Activated T-cell treated with anti-CD3 and anti-CD28 coated beads for 1 hour (primary cell): ENCODE measurements at places on chromosomes 16 and 17.

GRCh38 chr17:41907185-41907556, 11.6 kb downstream of the ACLY start:
- no peak for DNase-seq

GRCh38 chr16:57152096-57153093, 33.4 kb downstream of the PSME3IP1 start:
- DNase-seq: no peak

DNA sequence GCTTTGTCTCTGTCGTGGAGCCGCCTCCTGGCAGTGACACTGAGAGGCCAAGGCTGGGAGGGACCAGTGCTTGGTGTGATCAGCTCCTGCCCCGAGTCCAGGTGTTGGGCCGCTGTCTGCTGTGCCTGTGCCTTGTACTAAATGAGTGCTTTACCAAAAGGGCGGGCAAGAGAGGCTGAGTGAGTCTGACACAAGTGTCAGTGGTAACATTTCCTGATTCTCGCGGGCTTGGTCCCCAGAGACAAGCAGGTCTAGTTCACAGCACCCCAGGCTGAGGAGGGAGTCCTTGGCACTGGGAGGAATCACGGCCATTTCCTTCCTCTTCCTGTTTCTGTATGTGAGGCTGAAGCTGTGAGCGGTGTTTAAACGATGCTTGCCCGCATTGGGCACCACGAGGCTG, 30.2 kb downstream of the PLD6 start:
- DNase-seq: no peak

DNA sequence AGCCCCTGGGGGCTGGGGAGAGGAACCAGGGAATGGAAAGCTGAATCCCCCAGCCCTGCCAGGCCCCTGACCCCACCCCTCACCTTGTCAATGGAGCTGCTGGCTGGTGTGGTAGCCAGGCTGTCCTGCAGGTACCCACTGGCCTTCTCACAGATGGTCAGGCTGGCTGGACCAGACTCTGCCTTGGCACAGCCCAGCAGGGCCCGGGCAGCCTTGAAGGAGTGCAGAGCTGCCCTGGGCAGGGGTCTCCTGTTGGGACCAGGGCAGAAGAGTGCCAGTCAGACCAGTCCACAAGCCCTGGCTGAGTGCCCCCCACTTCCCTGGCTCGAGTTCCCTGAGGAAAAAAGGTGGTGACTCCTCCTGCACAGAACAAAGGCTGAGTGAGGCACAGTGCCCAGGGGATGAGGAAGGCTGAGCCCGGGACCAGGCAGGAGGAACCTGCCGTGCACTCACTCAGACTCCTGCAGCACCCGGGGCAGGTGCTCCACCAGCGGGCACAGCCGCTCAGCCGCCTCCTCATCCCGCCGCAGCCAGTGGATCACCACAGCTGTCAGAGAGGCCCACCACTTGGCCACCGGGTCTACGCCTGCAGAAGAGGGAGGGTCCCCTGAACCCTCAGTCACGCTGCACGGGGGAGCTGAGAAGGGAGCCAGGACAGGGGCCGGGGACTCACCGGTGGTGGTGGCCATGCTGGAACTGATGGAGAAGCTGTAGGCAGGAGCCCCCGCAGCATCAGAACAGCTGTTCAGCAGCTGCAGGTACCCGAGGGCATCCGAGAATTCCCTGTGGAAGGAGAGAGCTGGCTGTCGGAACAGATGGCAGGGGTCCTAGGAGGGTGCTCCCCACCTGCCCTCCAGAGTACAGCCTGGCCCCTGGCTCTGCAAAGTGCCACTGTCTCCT, 22.4 kb downstream of the SREBF1 start:
- no peak for DNase-seq

DNA sequence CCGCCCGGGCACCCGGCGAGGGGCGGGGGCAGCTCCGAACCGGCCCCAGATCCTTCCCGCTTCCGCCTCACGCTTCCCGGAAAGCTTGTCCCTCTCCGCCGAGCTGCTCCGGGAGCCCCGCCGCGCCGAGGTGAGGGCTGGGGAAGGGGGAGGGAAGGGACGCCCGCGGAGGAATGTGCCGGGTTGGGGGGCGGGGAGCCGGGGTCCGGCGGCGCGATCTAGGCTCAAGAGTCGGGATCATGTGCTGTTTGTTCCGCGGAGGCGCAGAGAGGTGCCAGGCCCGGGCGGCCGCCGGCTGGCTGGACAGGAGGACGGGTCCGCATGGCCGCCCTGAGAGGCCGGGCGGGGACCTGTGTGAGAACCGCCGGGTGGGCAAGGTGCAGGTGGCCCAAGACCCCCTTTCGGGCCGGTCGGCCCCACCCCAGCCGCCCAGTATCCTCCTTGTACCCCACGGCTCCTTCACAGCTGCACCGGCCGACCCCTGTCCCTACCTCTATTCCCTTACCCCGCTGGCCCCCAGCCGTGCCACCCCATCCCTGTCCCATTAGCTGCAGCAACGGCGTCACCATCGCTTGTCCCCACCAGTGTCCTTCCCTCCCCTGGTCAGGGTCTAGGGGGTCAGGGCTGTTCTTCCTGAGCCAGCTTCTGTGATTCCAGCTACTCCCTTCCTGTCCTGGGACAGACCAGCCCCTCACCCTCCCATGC, 429 bp downstream of the KIF1C start:
- no peak for DNase-seq

- DNase-seq: no peak
These were observed 39.8 kb upstream of the MYLK3 start for GRCh38 chr16:46787909-46788308.
